CD4-positive, alpha-beta T cell treated with Interleukin-6 at 100 ng/mL for 8 hours (primary cell): ENCODE measurements at places on chromosomes 13 and 19.

DNA sequence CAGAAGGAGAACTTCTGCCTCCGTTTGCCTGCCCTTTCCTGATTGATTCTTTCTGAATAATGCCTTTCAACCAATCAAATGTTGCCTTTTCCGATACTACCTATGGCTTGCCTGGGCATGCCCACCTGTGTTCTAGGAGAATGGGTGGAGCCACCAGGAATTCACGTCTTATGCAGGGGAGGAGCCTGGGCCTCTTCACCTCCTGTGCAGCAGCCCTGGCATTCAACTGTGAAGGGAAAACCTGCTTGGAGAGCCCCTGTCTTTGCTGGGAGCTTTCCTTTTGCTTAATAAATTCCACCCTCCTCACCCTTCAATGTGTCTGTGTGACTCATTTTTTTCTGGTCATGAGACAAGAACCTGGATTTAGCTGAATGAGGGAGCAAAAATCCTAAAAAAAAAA is 730.7 kb downstream of the UQCRFS1 start:
- no peak for DNase-seq

GRCh38 chr19:46984077-46985010 is 35.3 kb upstream of the NPAS1 start:
- DNase-seq = no peak

- no peak for DNase-seq
Observed at GRCh38 chr19:31560086-31561060, 211.1 kb upstream of the TSHZ3 start.

DNA sequence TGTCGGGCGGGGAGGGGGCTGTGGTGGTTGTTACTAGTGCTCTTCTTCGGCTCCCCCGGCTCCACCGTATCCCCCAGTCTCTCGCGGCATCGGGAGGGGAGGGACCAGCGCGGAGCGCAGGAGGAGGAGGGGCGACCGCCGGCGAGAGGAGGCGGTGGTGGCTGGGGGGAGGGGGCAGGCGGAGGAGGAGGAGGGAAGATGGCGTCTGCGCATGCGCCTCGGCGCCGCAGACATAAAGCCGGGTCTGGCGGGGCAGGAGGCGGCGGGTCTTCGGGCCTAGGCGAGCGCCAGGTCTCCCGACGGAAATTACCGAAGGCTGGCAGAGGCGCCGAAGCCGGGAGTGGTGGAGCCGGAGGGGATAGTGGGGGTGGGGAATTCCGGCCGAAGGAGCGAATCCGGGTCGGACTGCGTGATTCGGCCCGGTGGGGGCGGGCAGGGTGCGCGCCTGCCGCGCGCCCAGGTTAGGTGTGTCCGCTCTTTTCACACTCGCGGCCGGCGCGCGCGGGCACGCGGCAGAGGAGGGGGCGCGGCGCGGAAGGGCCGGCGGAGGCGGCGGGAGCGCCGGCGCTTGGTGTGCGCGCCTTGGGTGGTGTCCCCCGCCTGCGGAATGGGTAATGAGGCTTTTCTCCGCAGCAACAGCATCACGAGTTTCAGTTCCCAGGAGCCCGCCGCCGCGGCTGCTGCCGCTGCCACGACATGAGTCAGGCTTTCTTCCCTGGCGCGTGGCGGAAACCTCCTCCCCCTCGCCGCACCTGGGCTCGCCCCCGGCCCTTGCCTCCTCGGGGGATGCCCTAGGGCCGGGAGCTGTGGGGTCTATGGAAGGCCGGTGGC is 1.3 kb upstream of the TSC22D1 start:
- DNase-seq = peak; percentile 96

DNA sequence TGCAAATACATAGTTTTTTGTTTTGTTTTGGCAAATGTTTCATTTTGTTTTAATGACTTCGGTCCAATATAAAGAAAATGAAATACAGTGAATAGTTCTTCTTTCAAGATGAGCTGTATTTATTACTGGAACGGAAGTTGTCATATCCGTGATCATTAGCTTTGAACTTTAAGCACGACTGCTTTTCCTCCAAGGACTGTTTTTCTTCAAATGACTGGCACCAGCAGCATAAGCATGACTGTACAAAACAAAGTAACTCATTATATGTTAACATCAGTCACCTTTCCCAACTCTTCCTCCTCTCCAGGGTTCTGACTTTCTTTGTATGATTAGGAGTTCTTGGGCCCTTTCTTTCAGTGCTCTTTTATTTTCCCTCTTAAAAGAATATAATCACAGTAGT is 20.5 kb downstream of the EDNRB start:
- no peak for DNase-seq

DNA sequence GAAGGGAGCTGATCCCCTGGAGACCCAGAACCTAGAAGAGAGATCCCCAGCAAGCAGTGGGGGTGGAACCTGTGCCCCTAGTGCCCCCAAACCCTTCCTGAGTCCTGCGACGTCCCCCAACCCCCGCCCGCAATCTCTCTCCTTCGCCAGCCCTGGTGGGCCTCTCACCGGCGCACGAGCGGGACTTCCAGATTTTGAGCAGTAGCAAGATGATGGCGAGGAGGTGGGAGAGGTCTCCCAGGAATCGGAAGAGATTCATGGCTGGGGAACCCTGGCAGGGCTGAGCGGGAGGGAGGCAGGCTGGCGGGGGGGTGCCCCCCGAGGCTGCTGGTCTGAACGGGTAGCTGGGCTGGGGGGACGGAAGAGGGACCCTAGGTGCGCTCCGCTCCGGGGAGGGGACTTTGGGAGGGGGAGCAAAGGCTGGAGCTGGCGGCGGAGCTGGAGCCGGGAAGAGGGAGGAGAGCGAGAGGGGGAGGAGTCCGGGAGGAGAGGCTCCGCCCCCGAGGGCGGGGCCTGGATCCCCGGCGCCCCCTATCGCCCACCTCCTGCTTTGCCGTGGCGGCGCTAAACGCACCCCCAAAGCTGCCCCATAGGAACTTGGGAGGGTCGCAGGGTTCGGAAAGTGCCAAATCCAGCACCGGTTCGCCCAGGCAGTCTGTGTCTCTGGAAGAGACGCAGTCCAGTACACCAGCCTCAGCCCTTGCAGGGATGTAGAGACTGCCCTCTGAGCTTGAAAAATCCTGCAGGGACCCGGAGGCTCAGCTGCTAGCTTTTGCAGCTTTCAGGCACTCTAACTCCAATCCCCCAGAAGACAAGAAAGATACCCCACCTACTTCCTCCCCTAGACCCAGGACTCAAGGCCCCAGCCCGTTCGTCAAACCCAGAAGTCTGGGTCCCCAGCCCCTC is at the start of gene KDELR1:
Gene KDELR1, minus strand, starts transcription at position 452 of the 906 bp plus-strand sequence. Its CDS starts 193 bp downstream, at position 259.
- peak; percentile 57 for DNase-seq
